AML-193 (cell line): ENCODE measurements at places on chromosomes 1 and 21.

DNA sequence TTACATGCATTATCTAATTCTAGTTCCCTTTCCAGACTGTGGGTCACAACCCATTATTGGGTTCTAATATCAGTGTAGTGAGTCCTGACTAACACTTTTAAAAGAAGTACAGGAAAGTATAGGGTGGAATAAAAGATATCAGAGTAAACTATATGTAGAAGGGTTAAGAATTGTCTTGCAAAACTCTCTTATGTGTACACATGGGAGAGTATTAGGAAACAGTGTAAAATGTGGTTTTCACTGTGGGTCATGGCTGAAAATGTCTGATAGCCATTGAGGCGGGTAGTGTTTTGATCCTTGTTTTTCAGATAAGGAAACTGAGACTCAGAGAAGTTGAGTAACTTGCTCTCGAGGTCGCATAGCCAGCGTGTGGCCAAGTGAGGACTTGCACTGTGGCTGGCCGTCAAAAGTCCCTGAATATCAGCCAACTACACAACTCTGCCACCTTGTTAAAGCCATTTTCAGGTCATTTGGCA is 18.5 kb upstream of the MTARC1 start:
- peak; percentile 70 for DNase-seq

- peak; percentile 77 for DNase-seq
These were observed 36.2 kb downstream of the BACH1 start for GRCh38 chr21:29334717-29335428.

- DNase-seq, result no peak
These were observed 582 bp downstream of the SLC37A1 start for GRCh38 chr21:42513985-42514882.

DNA sequence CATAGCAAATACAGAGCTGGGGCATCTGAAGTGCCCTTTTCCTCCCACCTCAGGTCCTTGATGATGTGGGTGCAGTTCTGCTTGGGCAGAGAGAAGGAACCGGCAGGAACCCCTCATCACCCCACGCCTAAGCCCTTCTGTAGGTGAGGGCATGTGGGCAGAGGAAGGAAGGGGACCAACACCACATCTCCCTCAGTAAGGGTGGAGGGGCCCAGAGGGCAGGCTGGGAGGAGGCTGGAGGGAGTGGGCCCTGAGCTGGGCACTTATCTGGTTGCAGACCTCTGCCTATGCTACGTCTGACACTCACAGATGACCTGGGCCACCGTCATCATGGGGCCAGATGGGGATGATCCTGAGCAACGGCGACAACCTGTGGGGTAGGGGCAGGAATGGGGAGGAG is 11.0 kb downstream of the ZNF687 start:
- DNase-seq, result no peak

- DNase-seq, result no peak
These were observed 29.8 kb upstream of the GPR52 start for GRCh38 chr1:174417921-174418320.

- no peak for DNase-seq
These were observed 60.0 kb downstream of the MEGF6 start for GRCh38 chr1:3551290-3551678.

DNA sequence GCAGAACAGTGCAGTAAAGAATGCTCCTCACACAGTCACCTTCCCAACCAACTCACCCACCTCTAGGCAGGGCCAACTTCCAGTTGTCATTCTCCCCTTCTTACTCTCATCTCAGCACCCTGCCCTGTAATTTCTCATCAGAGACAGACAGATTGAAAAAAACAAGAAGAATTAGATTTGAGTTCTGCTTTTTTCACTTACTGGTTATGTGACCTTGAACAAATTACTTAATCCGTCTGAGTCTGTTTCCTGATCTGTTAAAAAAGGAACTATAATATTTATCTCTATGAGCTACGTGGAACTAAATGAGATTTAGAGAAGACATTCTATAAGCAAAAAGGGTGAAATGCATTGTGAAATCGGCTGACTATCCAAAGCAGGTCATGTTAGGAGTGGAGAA is 330.3 kb downstream of the ZNF326 start:
- DNase-seq, result peak; percentile 48

GRCh38 chr1:65440915-65441314 is 20.4 kb downstream of the LEPR start:
- no peak for DNase-seq

DNA sequence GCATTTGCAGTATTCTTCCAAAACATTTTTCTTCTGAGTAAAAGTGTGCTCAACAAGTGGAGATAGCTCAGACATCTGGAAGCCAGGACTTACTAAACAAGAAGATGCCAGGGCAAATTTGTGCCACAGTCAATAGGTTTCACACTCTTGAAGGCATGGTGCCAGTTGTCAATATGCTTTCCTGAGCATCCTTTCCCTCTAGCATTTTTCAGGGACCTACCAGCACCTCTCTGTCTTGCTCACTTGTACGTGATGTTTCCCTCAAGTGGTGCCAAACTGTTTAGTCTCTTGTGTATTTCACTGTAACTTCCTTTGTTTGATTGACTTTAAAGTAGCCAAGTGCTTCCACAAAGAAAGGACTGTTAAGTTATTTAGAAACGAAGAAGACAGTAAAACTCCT is 194.0 kb upstream of the SGIP1 start:
- no peak for DNase-seq

DNA sequence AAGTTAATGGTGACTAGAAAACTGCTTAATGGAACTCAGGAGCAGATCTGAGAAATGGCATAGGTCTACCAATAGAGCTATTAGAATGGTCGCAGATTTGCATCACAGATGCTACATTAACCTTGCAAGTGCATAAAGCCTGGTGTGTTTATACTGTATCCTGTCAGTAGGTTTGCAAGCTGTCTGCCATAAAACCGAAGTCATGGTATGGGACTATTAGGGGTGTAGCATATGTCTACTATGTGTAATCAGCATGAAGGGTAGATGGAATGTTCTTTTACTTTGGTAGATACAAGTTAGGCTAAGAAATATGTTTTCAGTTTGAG is 574.2 kb upstream of the ADGRL2 start:
- no peak for DNase-seq

GRCh38 chr1:106222403-106222802 is 834.1 kb upstream of the PRMT6 start:
- DNase-seq, result no peak

- DNase-seq, result no peak
These were observed 277.0 kb upstream of the C1orf105 start for GRCh38 chr1:172143384-172144055.

- DNase-seq, result no peak
These were observed 28.4 kb downstream of the STX6 start for GRCh38 chr1:180994262-180994661.

- no peak for DNase-seq
These were observed 24.1 kb downstream of the SMYD3 start for GRCh38 chr1:246482805-246483568.

- no peak for DNase-seq
These were observed 142.9 kb downstream of the GLUL start for GRCh38 chr1:182248721-182249120.

DNA sequence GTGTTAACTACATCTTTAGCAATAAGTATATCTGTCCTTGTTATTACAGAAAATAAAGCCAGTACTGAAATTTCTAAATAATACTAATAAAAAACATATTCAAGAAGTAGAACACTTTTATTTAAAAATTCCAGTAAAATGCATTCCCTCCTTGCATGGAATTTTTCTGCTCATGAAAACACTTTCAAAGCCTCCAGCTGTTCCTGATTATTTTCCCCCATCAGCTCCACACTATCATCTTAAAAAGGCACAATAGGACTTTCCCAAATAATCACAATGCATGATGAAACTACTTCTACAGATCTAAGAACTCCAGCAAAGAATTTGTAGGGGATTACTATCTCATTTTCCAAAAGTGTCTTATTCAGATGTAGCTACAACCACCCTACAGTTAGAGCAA is 162.6 kb upstream of the USP25 start:
- DNase-seq, result no peak

DNA sequence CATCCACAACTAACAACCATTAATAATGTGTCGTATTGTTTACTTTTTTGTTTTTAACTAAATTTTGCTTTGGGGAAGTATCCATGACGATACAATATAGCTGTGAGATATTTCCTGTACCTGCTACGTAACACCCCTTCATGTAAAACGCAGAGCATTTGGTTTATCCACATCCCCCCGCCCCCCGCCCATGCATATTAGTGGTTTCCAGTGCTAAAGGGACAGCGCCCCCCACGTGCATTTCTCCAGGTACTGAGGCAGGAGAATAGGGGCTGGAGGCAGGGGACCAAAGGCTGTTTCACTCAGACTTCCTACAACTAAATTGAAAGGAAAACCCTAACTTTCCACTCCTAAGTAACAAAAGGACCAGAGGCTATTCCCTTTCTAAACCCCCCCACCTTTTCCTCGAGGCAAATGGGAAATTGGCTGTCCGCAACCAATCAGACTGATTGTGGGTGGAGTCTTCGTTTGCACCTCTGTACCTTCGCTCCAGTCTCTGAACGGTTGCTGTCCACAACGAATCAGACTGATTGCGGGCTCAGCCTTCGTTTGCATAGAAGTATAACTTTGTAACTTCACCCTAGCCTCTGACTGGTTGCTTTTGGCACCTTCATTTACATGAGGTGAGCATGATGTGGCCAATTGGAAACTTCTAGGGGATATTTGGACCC is 12.2 kb upstream of the RIPK4 start:
- DNase-seq, result no peak

- peak; percentile 0 for DNase-seq
These were observed 537.4 kb upstream of the RGS18 start for GRCh38 chr1:191620883-191621282.

- no peak for DNase-seq
These were observed 24.5 kb upstream of the MEF2D start for GRCh38 chr1:156525071-156525501.

DNA sequence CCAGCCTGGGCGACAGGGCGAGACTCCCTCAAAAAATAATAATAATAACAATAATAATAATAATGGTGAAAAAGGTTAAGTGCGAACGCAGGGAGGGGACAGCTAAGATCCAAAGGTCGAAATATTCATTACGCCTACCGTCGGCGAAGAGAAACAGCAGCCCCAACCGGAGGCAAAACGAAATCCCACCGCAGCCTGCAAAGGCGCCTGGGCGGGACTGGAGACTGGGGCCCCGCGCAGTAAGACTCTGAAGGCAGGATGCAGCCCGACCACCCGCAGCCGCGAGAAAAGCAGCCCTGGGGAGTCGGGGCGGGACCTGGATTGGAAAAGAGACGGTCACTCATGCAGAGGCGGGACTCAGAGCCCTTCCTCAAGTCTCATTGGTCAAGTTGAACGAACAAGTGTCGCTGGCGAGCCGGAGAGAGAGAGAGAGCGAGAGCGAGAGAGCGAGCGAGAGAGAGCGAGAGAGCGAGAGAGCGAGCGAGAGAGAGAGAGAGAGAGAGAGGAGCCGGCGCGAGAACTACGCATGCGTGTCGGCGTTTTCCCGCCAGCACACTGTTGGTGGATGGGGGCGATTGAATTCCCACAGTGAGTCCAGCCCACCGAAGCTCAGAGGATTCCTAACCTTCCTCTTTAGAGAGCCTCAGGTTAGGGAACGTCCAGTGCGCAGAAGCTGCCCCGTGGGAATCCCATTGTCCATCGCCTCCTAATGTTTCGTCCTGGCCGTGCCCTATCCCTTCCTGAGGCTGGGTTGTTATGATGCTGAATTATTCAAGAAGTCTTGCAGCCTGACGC is 10.7 kb downstream of the ENTREP3 start:
- peak; percentile 94 for DNase-seq

DNA sequence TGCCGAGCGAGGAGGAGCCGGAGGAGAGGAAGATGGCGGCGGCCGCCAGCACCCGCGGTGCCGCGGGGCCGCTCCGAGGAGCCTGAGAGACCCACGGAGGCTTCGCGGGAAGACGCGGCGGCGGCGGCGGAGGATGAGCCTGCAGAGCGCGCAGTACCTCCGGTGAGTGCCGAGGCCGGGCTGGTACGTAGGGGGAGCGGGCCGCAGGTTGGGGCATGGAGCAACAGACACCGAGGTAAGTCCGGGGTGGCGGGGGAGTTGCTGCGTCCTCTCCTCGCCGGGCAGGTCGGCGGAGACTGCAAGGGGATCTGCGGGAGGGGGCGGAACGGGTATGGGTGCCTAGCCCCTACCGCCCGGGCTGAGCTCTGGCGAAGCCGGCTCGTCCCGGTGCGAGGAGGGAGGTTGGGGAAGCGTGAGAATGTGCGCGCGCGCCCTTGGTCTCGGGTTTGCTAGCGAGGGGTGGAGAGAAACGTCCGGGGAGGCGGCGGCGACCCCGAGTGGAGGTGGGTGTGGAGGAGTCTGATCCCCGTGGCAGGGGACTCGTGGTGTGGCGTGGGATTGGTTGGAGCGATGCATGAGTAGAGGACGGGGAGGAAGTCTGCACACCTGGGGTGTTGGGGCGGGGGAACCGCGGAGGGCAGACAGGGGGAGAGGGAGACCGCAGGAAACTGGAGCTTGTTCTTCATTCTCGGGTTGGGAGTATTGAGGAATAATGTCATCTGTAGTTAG is at the start of gene SMG7:
Gene SMG7 (plus strand): TSS at position 12 of the 729 bp plus-strand sequence. CDS start 122 bp downstream, at position 134.
- no peak for DNase-seq

- DNase-seq, result no peak
These were observed 154.9 kb downstream of the MAGI3 start for GRCh38 chr1:113545210-113545609.

- no peak for DNase-seq
These were observed 52.1 kb downstream of the ELK4 start for GRCh38 chr1:205579711-205580110.

DNA sequence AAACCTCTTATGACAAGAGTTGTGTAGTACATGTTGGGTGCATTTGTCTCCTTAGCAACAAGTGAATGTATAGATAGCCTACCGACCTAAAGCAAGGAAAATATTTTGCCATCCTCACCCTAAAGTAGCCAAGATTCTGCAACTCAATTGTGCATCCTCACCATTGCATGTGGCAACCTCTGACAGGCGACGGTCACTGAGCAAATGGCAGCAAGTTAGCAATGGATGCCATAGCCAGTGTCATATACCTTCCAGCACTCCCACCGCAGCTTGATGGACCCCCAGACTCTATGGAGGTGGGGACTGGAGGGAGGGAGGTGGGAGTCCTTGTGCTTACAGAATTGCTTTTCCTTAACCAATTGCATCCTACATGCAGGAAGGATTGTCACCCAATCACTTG is 17.0 kb downstream of the PROX1 start:
- DNase-seq, result no peak

- no peak for DNase-seq
These were observed 18.2 kb downstream of the SLC6A9 start for GRCh38 chr1:44012941-44013609.

DNA sequence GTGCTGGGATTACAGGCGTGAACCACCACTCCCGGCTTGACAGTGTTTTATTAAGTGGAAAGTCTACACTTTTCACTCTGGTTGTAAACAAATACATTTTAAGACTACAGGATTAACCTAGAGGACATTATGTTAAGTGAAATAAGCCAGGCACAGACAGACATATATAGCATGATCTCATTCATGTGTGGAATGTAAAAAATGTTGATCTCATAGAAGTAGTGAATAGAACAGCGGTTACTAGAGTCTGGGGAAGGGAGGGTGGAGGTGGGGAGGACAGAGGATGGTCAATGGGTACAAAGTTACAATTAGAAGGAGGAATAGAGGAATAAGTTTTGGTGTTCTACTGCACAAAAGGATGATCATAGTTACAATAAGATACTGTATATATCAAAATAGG is 16.9 kb downstream of the CTH start:
- no peak for DNase-seq

GRCh38 chr1:8370905-8371315 is 53.0 kb downstream of the SLC45A1 start:
- no peak for DNase-seq

- peak; percentile 97 for DNase-seq
These were observed 44.1 kb downstream of the UCK2 start for GRCh38 chr1:165871311-165872067.
